ENCODE measurements at places on chromosomes 16 and 17. TPM values are rescaled to one million over a fixed set of nuclear protein-coding genes. Genes with fewer than 3 reads are reported as not detected.

Gene MPP3
- total RNA-seq = 4.2 TPM

Gene KRT9
- not detected for total RNA-seq

Gene NT5M
- 4.2 TPM for total RNA-seq

Gene ANKS4B
- not detected for total RNA-seq

Gene ARHGAP44
- total RNA-seq = 3.7 TPM

Gene SLC7A6
- 9.4 TPM for total RNA-seq

Measured in skeletal muscle tissue (tissue), 5 donors.